Non-pigmented ciliary epithelial cell (primary cell): ENCODE measurements at places on chromosomes 6 and 20.

- DNase-seq = no peak
Measured at GRCh38 chr20:45059022-45059728, 41.8 kb downstream of the KCNS1 start.

DNA sequence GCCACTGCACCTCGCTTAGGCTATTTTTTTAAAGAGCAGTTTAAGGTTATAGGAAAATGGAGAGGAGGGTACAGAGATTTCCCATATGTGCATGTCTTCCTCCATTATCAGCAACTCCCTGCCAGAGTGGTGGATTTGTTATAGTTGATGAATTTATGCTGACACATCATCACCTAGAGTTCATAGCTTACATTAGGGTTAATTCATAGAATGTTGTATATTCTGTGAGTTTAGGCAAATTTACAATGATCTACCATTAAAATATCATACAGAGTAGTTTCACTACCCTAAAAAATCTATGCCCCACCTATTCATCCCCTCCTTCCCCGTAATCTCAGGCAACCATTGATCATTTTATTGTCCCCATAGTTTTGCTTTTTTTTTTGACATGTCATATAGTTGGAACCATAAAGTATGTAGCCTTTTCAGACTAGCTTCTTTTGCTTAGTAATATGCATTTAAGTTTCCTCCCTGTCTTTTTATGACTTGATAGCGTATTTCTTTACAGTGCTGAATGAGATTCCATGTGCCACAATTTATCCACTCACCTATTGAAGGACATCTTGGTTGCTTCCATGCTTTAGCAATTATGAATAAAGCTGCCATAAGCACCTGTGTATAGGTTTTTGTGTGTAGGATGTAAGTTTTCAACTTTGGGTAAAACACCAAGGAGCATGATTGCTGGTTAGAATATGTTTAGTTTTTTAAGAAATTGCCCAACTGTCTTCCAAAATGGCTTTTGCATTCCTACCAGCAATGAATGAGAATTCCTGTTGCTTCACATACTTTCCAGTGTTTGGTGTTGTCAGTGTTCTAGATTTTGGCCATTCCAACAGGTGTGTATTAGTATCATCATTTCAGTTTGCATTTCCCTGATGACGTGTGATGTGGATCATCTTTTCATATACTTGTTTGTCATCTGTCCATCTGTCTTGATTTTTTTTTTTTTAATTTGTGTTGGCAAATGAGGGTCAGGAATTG is 60.2 kb downstream of the NCOA3 start:
- DNase-seq = no peak

DNA sequence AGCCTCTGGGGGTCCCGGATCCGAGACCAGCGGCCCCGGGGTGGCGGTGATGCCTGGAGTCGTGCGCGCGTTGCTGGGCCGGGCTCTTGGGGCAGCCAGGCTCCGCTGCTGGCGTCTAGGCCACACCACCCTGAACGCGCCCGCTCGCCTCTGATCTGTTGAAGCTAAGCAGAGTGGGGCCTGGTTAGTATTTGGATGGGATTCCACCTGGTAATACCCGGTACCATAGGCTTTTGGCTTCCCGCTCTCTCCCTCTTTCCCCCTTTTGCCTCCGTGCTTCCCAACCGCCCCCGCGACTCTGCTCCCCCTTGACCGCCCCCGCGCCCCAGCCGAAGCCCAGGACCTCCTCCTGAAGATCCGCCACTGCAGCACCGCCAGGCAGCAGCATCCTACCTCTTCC is 1383.5 kb upstream of the DEFB115 start:
- no peak for DNase-seq

- no peak for DNase-seq
Measured at GRCh38 chr20:31573555-31574321, 31.4 kb upstream of the ID1 start.

GRCh38 chr6:34247481-34248197 is 1.2 kb downstream of the SMIM29 start:
- no peak for DNase-seq

DNA sequence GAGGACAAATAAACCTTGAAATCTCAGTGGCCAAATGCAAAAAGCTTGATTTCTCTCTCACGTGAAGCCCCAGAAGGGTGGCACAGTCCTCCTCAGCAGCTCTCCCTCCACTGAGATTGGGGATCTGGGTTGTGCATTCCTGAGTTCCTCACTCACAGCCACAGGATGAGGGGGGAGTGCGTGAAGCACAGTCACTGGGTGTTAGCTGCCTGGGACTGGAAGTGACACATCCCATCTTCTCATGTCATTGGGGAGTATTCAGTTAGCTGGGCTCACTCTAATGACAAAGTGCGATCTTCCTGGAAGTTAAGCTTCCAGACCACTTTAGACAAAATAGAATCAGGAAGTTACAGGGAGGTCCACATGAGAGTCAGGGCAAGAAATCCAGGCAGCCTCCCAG is 192.2 kb upstream of the LRFN2 start:
- no peak for DNase-seq

- no peak for DNase-seq
Measured at GRCh38 chr6:111685526-111685925, 79.8 kb upstream of the TRAF3IP2 start.

DNA sequence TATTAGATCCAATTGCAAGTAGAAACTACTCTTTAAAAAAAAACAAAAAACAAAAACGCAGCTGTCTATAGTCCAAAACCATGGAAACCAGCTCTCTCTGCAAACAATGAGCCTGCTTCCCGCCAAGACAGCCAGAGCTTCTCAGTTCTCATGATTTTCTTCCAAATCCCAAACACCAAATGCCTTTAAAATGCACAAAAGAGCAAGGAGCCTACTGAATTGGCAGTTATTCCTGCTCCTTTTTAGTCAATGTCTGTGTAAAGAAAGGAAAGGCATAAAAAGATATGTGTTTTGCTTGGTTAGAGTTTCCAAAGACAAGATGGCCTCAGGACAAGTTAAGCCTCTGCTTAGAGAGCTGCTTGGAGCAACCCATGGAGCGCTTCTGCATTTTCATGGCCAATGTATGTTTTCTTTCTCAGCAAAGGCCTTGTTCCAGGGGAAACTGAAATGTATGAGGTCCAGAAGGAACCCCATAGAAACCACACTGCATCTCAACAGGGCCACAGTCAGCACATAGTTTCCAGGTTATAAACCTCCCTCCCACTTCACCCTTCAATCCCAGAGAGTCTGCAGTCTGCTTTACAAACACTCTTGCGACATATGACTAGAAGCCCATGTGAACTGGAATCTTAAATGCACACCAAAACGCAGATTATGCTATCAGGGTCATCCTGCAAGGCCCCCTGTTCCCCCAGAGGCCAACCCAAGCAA is 209.3 kb upstream of the TAB2 start:
- no peak for DNase-seq

- DNase-seq = no peak
Measured at GRCh38 chr20:5689463-5689862, 60.7 kb upstream of the SHLD1 start.

GRCh38 chr6:148516217-148516616 is 173.6 kb downstream of the SASH1 start:
- no peak for DNase-seq

- no peak for DNase-seq
Measured at GRCh38 chr6:48658915-48659314, 547.9 kb upstream of the PTCHD4 start.

DNA sequence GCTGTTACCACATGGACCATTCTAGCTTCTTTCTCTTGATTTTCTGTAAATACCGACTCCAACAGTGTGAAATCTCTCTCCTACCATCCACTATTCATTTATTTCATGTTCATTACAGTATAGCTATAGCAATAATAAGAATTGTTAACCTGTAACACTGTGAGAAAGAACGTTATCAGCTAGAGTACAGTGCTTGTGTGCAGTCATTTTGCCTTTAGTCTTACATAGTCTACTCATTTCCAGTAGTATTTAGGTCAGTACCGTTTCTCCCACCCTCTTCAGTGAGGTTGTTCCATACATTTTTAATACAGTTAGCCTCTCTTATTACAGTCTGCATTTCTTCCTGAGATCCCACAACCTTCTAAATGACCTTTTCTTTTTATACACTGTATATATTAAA is 257.1 kb downstream of the LY86 start:
- DNase-seq = no peak

GRCh38 chr6:29737707-29738630 is 14.7 kb downstream of the HLA-F start:
- DNase-seq = no peak

DNA sequence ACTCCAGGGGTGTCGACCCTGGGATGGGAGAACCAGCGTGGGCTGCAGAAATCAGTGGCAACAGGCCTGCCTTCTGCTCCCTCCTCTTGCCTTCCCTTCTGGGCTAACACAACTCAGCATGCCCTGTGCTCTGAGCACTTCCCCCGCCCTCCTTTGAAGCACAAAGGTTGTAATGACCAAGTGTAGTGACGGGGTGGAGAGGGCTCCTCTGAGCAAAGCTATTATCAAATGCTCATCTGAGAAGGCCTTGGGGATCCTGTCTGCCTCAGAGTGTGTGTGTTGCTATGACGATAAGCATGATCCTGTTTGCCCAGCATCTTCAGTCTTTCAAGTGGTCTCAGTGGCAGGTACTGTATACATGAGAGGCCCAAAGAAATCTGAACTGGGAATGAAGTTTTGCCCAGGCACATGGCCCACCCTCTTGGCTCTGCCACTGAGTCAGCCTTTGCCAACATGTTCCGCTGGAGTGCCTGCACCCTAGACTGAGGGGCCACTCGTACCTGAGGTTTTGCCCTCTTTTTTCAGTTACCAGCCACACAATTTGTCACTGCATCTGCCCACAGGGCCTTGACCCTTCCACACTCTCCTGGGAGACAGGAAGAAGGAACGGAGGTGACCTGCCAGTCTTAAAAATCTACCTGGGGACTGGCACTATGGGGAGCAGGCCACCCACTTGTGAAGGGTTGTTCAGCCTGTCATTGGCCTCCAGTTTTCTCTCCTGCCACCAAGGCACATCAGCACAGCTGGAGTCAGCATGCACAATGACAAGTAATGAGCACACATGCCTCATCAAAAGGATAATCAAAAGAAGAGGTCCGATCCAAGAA is 74.5 kb downstream of the GFOD1 start:
- no peak for DNase-seq

GRCh38 chr6:53565886-53566285 is 21.0 kb upstream of the GCLC start:
- no peak for DNase-seq

DNA sequence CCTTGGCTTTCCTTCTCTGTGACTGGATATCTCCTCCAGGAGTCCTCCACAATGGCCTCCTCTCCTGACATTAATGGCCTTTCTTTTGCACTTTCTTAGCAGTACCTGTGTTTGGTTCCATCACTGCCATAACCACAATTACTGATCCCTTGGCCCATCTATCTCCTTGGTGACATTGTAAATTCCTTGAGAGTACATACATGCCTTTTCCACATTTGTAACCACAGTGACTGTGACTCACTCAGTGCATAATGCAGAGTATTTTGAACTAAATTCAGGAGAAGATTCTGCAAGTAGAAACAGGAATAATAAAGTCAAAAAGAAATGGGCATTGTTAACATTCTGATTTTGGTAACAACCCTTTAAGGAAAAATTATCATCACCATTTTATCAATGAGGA is 197.2 kb upstream of the SOX4 start:
- peak; percentile 77 for DNase-seq

GRCh38 chr6:75460681-75461080 is 32.9 kb downstream of the FILIP1 start:
- no peak for DNase-seq

- DNase-seq = no peak
Measured at GRCh38 chr6:137904822-137905617, 38.0 kb downstream of the TNFAIP3 start.
